Activated naive CD4-positive, alpha-beta T cell treated with anti-CD3 and anti-CD28 coated beads, Interleukin-2, amount 50 U/mL, for 16 hours (primary cell): ENCODE measurements at places on chromosomes 16 and 17.

DNA sequence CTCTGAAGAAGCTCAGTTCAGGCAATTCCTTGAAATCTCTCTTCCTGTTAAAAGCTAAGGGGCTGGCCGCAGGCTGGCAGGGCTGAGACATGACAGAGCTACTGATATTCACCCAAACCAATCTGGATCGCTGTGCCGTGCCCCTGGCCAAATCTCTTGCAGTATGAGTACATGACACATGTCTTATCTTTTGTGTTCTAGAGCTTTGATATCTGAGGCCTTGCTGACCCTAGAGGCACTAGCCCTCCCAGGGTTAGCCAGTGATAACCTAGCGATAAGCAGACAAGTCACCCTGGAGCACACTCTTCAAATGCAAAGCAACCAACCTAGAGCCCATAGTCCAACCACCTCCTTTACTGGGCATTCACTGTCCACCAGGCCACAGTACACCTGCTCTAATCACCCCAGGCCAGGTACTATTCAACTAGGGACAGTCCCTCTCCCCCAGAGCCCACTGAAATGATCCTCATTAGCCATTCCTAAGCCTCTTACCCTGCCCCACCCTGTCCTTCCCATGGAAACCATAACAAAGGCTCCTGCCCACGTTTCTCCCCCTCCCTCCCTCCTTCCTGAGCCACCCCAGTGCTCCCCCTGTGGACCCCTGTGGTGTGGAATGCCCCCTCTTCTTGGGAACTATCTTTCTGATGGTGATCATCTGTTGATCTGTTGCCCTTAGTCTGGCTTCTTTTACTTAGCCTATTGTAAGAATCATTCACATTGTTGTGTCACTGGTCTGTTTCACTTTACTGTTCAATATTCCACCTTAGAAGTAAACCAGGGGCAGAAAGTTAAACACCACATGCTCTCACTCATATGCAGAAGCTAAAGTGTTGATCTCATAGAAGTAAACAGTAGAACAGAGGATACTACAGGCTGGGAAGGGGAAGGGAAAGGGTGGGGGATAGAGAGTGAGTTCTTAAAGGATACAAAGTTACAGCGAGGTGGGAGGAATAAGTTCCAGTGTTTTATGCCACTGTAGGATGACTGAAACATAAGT lies 52.5 kb downstream of the TEKT5 start:
- DNase-seq: no peak

- no peak for DNase-seq
Observed at GRCh38 chr16:73998707-73999106, 297.9 kb upstream of the PSMD7 start.

GRCh38 chr17:69050999-69051775 lies 9.5 kb downstream of the ABCA9 start:
- no peak for DNase-seq

- no peak for DNase-seq
Observed at GRCh38 chr17:17719199-17719940, 38.1 kb downstream of the RAI1 start.

DNA sequence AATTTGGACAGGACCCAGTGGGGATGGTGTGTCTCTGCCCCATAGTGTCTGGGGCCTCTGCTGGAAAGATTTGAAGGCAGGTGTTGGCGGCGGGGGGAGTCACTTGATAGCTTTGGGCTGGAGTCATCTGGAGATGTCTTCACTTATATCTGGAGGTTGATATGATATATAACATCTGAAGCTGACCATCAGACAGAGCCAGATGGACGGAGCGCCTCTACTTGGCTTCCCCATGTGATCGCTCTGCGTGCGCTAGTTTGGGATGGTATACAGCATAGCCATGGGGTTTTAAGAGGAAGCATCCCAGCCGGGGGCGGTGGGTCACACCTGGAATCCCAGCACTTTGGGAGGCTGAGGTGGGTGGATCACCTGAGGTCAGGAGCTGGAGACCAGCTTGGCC lies 130.7 kb upstream of the NLRP1 start:
- DNase-seq: no peak

DNA sequence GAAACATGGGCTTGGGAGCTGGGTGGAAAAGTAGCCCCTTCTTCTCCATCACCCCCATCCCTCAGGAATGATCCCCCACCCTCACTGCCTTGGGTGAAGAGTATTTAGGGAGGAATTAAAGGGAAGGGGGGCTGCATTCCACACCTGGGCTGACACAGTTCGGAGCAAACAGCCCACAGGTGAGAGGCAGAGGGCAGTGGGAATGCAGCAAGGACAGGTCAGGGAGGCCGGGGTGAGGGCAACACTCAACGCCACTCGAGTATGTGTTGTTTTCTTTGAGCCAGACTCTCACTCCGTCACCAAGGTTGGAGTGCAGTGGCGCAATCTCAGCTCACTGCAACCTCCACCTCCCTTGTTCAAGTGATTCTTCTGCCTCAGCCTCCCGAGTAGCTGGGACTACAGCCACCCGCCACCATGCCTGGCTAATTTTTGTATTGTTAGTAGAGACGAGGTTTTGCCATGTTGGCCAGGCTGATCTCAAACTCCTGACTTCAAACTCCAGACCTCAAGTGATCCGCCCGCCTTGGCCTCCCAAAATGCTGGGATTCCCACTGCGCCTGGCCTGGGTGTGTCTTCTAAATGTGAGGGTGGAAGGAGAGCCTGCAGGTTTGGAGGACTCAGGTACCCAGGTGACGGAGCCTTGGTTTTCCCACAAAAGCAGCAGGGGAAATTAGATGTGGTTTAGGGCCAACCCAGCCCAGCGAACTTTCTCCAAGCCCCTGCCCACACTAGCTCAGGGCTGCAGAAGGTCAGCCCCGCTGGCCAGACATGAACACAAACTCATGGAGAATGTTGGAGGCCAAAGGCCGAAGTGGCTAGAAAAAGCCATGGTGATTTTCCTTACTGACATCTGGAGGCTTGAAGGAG lies 21.2 kb upstream of the ITGA3 start:
- no peak for DNase-seq

- no peak for DNase-seq
Observed at GRCh38 chr16:3642397-3643094, 11.9 kb upstream of the DNASE1 start.

GRCh38 chr17:82570277-82570676 lies 50.7 kb downstream of the FOXK2 start:
- no peak for DNase-seq

- DNase-seq: no peak
Observed at GRCh38 chr16:337975-338575, 14.4 kb downstream of the AXIN1 start.

GRCh38 chr16:65944361-65944760 lies 422.1 kb upstream of the CDH5 start:
- no peak for DNase-seq

DNA sequence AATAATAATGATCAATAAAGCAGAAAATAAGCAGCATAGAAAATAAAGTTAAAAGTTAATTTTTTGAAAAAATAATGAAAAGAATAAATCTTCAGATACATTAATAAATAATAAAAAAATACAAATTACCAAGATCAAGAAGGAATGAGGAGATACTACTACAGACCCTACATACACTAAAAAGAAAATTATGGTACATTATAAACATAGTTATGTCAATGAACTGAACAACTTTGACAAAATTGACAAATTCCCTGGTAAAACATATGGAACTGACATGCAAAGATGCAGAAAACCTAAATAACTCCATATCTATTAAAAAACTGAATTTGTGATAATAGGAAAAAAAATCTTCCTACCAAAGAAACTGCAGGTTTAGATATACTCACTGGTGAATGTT lies 456.7 kb downstream of the PMP22 start:
- no peak for DNase-seq

DNA sequence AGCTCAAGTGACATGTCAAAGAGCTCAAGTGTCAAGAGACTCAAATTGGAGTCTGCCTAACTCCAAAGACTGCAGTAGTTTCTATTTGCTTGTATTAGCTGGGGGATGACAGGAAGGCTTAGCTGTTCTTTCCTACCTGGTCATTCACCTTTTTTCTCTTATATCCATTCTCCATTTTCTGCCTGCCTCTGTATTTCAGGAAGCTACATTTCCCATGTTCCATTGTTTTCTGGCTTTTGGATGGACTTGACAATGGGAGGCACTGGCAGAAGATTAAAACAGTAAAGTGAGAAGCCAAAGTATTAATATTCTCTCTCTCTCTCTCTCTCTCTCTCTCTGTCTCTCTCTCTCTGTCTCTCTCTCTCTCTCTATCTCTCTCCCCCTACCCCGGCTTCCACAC lies 135.7 kb upstream of the ADAMTS18 start:
- no peak for DNase-seq

- no peak for DNase-seq
Observed at GRCh38 chr17:30950669-30951399, 20.0 kb upstream of the RNF135 start.

DNA sequence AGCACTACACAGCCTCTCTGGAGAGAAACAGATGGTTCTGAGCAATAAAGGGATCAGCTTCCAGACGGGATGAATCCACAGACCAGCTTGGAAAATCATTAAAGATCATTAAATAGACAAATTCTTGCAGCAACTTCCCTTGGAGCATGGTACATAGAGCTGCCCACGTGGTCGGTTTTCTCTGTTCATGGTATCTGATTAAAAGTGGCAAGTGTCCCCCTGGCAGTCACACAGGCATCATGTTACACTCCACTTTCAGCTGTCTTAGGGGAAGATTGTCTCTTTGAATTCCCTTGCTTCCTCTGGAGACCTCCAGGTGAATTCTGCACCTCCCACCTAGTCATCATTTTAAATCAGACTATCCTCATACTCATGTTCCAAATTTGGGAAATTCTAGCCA lies 92.2 kb upstream of the CACNG3 start:
- no peak for DNase-seq

DNA sequence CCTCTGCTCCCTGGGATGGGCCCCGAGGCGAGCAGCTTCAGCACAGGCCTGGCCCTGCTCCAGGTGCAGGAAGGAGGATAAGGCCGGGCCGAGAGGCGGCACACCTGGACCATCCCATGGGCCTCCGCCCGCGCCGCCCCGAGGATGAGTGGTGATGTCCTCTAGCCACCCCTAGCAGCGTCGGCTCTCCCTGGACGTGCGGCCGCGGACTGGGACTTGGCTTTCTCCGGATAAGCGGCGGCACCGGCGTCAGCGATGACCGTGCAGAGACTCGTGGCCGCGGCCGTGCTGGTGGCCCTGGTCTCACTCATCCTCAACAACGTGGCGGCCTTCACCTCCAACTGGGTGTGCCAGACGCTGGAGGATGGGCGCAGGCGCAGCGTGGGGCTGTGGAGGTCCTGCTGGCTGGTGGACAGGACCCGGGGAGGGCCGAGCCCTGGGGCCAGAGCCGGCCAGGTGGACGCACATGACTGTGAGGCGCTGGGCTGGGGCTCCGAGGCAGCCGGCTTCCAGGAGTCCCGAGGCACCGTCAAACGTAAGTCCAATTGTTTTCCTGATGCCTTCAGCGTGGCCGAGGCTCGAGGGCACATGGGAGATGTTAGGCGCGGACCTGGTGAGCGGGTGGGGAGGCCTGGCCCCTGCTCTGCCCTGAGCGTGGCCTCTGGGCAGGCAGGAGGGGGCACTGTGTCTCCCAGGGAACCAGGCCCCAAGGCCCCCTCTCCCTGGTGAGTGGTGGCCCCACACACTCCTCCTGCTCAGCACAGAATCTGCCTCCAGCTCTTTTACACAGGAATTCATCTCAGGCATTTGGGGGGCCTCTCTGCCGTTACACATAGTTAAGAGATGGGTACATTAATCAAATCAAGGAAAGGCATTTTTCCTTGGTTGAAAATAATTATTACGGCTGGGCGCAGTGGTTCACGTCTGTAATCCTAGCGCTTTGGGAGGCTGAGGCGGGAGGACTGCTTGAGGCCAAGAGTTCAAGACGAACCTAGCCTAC lies 855 bp downstream of the TMEM204 start:
- DNase-seq: peak; percentile 44

- DNase-seq: no peak
Observed at GRCh38 chr16:72092832-72093447, 480 bp downstream of the TXNL4B start.

DNA sequence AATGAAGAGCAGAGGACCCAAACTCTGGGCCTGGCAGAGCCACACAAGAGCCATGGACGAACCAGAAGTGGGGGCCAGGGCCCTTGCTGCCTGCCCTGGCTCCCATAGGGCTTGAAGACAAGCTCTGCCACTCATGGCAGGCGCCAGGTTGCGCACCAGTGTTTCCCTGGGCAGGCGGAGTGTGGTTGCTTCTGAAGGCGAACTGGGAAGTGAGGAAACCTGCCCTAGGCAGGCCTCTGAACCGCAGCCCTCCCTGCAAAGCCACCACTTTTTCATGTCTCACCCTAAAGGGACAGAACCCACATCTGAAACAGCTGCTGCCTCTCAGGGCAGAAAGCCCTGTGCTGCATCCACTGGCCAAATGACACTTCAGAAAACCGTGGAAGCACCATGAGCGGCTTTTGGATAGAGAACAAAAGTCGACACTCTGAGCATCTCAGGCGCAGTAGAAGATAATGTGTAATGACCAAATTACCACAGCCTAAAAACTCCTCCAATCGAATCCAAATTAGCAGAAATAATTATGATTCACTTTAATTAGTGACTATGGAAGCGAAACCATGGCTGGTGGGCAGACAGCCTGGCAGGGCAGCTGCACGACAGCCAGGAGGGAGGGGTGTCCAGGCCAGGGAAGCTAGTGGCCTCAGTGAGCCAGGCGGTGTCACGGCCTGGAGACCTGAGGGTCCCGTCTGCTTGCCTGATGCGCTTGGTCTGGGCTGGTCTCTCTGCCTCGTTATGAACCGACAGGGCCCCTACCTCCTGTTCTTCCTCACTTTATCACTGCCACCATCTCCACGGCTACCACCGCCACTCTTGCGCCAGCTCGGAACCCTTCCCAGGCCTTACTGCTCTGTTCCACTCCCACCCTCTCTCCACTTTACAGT lies 59.1 kb downstream of the PRMT7 start:
- DNase-seq: no peak

DNA sequence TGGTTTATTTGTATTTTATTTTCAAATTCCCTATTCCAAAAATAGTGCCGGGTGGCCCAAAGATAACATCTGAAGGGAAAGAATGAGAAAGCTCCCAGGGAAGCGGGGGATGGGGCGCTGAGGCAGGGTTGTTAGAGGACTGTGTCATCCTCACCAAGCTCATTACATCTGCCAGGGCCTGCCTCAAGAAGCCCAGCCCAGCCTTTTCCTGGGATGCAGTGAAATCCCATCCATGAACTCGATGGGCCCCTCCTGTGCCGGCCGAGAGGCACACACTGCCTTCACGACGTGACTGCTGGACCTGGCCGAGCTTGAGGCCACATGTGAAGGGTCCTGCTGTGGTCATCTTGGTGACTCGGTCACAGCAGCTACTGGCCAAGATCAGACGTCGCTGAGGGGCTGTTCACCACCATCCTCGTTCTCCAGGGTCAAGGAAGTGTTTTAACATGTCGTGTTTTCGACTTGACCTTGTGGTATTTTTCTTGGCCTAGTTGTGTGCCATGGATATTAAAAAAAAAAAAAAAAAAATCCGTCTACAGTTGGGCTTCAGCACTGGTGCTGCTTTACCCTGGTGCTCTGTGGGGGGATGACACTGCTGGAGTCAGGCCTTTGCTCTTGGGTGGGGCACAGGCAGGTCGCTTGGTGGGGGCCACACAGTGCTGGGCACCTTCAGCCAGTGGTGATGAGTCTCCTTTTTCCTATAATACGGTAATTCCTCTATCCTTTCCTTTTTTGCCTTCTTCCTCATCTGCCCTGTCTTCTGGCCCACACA lies 4.9 kb downstream of the TIMM22 start:
- no peak for DNase-seq
